ENCODE measurements at places on chromosomes 12 and 14.

DNA sequence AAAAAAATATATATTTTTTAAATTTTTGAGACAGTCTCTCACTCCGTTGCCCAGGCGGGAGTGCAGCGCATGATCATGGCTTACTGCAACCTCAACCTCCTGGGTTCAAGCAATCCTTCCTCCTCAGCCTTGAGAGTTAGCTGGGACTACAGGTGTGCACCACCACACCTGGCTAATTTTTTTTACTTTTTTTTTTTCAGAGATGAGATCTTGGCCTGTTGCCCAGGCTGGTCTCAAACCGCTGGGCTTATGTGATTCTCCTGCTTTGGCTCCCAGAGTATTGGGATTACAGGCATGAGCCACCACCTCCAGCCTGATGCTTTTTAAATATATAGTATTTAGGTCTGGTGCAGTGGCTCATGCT lies 24.5 kb downstream of the MDM2 start:
- DNase-seq: no peak

DNA sequence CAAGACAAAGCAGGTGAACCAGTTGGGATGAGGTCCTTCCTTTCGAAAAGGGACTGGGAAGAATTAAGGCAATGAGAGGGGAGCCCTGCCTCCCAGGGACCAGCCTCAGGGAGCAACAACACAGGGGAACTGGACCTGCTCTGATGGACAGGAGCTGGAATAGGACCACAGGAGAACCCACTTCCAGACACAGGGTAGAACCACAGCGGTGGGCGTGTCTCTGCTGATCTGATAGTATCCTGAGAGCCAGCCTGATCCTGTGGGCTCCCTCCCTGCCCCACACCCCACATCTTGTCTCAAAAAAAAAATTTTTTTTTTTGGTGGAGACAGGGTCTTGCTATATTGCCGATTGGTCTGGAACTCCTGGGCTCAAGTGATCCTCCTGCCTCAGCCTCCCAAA lies 13.6 kb upstream of the PLEK2 start:
- no peak for DNase-seq

DNA sequence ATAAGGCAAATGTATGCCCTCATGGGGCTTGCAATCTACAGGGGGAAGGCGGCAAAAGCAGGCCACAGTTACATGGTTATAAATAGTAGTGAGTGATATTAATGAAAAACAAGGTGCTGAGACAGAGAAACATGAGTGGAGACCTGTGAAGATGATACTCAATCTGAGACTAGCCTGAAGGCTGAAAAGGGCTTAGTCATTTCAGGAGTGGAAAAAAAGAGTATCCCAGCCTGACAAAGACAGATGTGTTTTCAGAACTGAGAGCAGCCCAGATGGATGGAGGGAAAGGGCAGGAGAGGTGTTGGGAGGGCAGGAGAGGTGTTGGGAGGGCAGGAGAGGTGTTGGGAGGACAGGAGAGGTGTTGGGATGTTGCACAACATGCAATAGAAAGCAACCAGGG lies 181.9 kb downstream of the C12orf42 start:
- no peak for DNase-seq

DNA sequence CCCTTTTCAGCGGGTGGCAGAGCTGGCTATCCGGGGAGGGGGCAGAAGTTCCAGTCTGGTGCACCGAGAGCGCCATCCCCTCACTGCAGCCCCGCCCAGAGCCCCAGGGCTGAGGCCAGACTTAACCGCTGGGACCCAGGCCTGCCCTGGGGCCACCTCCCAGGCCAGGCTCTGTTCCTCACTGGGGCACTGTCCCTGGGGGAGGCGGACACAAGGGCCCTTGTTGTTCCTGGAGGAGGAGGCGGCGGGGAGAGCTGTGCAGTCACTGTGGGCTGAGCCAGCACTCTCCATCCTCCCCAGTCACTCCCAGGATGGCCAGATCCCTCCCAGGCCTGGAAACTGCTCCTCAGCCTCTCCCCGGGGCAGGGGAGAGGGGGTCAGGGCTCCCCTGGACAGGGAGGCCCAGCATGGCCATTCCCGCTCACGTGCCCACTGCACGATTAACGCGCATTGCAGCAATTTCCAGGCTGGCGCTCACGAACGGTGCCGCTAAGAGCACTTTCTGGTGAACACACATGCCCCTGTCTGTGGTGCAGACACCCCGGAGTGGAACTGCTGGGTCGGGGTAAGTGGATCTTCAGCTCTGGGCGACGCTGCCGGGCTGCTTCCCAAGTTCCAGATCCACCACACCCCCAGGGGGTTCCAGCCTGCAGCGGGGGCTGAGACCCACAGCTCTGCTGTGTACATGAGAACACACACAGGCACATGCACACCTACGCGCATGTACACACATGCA lies 89.8 kb upstream of the SFSWAP start:
- no peak for DNase-seq

DNA sequence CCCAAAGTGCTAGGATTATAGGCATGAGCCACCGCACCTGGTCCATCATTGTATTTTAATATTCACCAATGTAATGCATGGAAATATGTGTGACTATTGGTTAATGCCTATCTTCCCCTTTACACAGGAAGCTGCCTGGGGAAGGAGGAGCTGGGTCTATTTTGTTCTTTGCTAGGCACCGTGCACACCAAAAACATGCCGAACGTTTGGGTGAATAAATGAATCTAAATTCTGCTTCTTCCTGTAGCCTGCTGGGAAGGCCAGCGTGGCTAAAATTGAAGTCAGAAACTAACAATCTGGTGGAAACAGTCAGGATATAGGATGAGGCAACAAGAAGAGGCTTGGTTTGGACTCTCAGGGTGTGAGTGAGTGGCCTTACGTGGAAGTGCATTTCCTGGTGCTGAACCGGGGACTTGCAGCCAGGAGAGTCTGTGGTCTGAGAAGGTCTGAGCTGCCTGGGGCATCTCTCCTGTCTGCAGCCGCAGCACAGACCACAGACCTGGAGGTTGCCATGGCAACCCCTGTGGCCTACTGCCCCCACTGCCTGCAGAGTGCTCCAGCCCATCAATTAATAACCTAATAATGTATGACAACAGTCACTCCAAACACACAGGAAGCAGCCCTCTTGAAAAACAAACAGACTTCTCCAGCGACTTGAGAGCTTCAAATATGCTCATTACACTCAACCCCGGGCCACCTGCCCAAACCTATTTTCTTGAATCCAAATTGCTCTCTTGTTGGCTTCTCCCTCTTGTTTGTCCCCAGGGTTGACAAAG lies 5.5 kb upstream of the GPR68 start:
- DNase-seq: peak; percentile 49

DNA sequence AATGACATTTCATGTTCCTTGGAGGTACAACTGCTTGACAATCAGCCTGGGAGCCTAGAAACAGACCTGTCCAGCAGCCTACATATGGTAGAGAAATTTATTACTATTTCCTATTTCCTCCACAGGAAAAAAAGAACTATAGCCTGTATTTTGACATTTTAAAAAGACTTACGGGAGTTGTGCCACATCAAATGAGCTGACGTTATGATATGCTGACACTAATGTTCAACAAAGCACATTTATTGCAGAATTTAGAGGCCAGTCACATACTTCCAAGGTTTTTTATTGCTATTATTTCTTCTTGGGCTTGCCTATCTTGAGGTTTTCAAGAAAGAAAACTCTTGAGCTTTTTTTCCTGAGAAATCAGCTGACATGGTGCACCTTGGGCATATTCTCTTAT lies 305.3 kb downstream of the LRIG3 start:
- no peak for DNase-seq

DNA sequence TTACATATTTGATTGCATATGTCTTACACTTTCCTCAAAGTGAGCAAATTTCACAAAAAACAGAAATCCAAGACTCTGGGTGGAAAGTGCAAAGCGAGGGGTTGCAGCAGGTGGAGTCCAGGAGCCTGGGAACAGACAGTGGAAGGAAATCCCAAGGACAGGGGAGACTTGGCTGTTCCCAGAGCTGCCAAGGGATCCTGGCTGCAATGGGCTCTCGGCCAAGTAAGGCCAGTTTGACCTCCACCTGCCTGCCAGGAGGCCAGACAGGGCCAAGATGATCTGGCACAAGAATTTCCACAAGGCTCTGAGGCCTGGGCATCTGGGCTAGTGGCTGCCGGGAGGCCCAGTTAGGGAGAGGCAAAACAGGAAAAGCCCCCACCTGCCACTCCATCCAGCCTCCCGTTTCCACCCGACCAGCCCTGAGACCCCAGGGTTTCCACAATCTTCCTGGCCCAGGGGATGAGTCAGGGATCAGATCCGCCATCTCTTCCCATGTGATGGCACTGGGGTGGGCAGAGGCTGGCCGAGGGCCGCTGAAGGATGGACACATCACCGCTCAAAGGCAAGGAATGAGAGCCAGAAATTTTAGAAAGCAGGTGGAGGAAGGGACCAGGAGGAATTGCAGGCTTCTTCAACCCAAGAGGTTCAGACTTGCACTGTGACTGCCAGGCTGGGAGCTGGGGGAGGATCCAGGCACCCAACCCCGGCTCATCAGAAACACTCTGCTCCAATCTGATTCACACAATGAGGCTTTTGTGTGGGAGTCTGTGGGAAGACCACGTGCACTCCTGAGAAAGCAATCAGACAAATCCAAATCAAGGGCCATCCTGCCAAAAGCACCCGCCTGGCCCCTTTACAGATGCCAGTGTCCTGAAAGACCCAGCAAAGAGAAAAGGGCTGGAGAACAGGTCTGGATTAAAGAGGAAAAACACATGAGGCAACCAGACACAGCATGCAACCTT lies 16.3 kb downstream of the SCARB1 start:
- no peak for DNase-seq

- DNase-seq: no peak
Measured at GRCh38 chr12:12952036-12952435, at the start of gene GPRC5D. Gene GPRC5D (minus strand): TSS chr12:12952170. CDS start chr12:12950384, 1,786 bp downstream.

DNA sequence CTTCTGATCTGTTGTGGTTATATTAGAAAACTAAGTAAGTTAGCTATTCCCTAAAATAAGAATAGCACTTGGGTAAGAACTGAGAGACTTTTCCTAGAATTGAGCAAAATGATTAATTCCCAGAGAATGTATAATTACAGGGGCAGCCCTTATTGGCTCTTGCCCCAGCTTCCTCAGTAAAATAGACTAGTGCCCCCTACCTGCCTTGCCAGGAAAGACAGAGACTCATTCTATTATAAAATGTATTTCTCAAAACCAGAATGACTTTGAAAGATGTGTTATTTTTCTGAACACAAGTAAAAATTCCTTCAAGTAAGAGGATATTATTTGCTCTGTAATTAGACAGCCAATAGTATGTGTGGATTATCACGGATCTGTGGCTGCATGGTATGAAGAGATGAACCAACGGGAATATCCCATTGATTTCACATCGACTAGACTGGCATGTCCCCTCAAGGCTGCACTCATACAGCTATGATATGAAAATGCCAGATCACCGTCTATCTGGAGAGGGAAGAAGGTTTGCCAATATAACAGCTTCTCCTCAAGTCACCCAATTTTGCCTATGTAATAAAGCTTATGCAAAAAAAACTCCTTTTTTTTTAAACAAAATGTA lies 7.4 kb upstream of the GLRX5 start:
- DNase-seq: no peak

DNA sequence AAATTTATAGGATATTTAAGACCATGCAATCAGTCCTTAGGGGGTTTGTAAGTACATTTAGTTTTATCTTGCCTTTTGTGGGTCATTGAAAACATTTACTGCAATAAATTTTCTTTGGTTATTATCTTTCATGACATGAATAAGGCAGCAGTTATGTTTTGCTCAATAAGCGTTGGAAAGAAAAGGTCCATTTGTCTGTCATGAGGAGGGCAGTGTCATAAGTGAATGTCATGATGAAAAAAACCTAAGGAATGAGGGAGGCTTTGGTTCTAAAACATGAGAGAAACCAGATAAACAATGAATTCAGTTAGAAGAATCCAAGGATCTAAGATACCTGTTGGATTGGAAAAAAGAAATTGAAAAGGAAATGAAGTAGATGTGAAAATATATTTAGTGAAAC lies 209.4 kb downstream of the NAV3 start:
- DNase-seq: no peak

GRCh38 chr14:82897469-82898308 lies 1364.0 kb upstream of the SEL1L start:
- DNase-seq: no peak

- DNase-seq: no peak
Measured at GRCh38 chr14:32662211-32662610, 276.5 kb upstream of the NPAS3 start.

DNA sequence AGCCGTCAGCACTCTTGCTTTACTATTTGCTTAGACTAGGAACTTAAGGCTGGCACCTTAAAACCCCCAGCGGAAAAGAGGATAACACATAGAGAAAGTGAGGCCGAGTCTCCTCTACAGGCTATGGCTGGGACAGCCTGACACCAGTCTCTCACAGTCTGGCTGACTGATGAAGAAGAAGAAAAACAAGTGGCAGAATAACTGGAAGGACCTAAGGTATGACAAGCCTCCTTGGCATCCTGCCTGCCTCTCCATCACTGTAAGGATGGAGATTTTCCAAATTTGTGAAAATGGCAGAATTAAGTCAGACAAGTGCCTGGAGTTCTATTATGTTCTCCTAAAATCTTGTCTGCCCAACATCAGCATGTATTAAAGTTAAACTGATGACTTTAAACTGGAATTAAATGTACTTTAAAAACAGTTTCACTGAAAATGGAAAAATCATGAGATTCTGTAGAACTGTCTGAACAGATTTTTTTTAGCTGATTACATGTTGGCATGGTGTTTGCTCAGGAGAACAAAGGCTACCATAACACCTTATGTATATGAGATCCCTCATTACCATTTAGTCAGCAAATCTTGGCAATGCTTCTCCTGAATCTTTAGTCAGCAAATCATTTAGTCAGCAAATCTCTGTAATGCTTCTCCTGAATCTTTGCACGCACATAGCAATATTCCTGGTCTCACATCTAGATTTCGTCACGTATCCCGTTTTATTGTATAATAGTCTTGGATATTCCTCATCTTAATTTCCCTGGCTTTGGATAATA lies 140.3 kb upstream of the AEBP2 start:
- DNase-seq: no peak

GRCh38 chr14:67697006-67697405 lies 1.4 kb upstream of the RDH11 start:
- DNase-seq: no peak

GRCh38 chr12:60093428-60093827 lies 497.6 kb downstream of the SLC16A7 start:
- DNase-seq: no peak

GRCh38 chr14:92760524-92760805 lies 12.0 kb upstream of the LGMN start:
- no peak for DNase-seq

GRCh38 chr12:12319451-12320183 lies 30.4 kb downstream of the MANSC1 start:
- DNase-seq: no peak

- DNase-seq: no peak
Measured at GRCh38 chr14:31927348-31927832, 149.7 kb upstream of the ARHGAP5 start.

DNA sequence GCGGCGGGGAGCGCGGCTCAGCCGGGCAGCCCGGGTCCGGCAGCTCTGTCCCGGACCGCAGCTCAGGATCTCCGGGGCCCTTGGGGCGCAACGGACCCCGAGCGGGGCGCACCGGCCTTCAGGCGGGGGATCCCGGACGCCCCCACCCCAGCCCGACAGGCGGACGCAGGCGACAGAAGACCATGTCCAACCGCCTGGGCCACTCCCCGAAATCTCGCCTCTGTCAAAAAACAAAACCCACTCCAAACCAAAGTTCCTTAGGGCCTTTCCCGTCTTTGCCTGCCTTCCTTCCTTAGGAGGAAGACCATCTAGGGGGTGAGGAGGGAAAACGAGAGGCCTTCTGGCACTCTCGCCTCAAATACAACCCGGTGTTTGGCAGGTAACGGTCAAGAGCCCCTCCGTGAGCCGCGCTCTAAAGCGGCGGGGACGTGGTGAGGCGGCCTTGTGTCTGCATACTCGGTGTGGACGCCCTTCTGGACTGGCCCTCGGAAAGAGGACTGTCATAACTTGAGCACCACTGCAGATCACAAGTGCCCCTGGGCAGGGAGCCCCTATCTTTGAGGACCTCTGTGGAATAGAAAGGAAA lies 604 bp downstream of the HCFC2 start:
- no peak for DNase-seq

Measured in stimulated activated CD8-positive, alpha-beta memory T cell treated with anti-CD3 and anti-CD28 coated beads, Interleukin-7, amount 100 ng/mL, for 4 hours (primary cell).